ENCODE measurements at places on chromosomes 16 and 17.

- DNase-seq = no peak
Observed at GRCh38 chr17:78820841-78821240, 19.8 kb downstream of the USP36 start.

- no peak for DNase-seq
Observed at GRCh38 chr17:81386141-81386645, 9.1 kb upstream of the BAHCC1 start.

DNA sequence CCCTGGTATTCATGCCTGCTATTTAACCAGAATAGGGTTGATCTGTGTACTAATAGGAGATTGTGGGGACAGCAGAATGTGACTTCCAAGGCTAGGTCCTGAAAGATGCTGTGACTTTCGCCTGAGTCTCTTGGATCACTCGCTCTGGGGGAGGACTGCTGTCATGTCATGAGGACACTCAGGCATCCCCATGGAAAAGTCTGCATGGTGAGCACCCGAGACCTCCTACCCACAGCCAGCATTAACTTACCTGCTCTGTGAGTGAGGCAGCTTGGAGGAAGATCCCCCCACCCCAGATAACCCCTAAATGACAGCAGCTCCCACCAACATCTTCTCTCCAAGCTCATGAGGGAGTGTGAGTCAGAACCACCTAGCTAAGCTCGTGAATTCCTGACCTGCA is 30.3 kb upstream of the C16orf78 start:
- no peak for DNase-seq

- DNase-seq = no peak
Observed at GRCh38 chr17:69286257-69286656, 40.7 kb downstream of the ABCA5 start.
